Neural crest cell (in vitro differentiated cells): ENCODE measurements at places on chromosomes 6 and 20. TPM values are rescaled to one million over a fixed set of nuclear protein-coding genes. Genes with fewer than 3 reads are reported as not detected.

RSPH4A gene
- total RNA-seq = 2.2 and 2.4 TPM in 2 replicates

ZNF311 gene
- total RNA-seq = 1.2 and 1.3 TPM in 2 replicates

GPX5 gene
- not detected in 2 replicates for total RNA-seq

MOCS3 gene
- total RNA-seq = 6.1 and 6.5 TPM in 2 replicates

MTHFD1L gene
- 67.6 and 71.3 TPM in 2 replicates for total RNA-seq

ANGPT4 gene
- 0.07 TPM in 1 of 2 replicates, not detected in the other for total RNA-seq

SLC13A3 gene
- total RNA-seq = 6.1 and 6.7 TPM in 2 replicates

C20orf141 gene
- not detected in 2 replicates for total RNA-seq

- no peaks in the 10 kb centered on the region for H3K36me3 ChIP-seq
- H3K4me3 ChIP-seq = no peak overlapping the region
- peak overlapping the region; percentile 50 for H3K27ac ChIP-seq
- H3K4me1 ChIP-seq = peaks cover 7% of the 10 kb centered on the region
- no peaks in the 10 kb centered on the region for H3K27me3 ChIP-seq
These were observed 36.1 kb downstream of the EFCAB8 start for GRCh38 chr20:32894711-32895355.

- DNase-seq = no peak
- no peaks in the 10 kb centered on the region for H3K27me3 ChIP-seq
- no peaks in the 10 kb centered on the region for H3K36me3 ChIP-seq
- no peak overlapping the region for H3K4me3 ChIP-seq
- H3K4me1 ChIP-seq = no peaks in the 10 kb centered on the region
- no peak overlapping the region for H3K27ac ChIP-seq
These were observed 295.0 kb upstream of the PRDM1 start for GRCh38 chr6:105791179-105791578.

- peaks cover 35% of the 10 kb centered on the region for H3K4me1 ChIP-seq
- H3K27me3 ChIP-seq = peaks cover 17% of the 10 kb centered on the region
- DNase-seq = peak; percentile 40
- no peaks in the 10 kb centered on the region for H3K36me3 ChIP-seq
- no peak overlapping the region for H3K27ac ChIP-seq
These were observed 9.0 kb downstream of the EXOC2 start for GRCh38 chr6:683742-684440.

DNA sequence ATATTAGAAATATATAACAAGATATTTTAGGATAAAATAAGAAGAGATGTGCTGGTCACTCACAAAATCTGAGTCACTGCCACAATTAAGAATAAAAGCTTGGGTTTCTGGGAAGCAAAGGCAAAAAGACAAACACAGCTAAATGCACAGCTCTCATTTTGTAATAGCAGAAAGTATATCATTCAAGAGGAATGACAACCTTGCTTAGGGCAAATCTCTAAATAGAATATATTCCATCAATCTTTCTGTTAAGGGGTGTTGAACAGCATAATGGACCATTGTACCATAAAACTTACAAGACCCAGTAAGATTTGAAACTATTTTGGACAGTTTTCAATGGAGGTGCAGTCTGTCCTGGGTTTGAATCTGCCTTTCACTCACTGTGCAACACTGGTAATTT, 464.9 kb upstream of the SOX4 start:
- no peak overlapping the region for H3K4me3 ChIP-seq
- H3K27me3 ChIP-seq = no peaks in the 10 kb centered on the region
- H3K36me3 ChIP-seq = no peaks in the 10 kb centered on the region
- H3K4me1 ChIP-seq = peaks cover 50% of the 10 kb centered on the region
- DNase-seq = no peak
- H3K27ac ChIP-seq = no peak overlapping the region

DNA sequence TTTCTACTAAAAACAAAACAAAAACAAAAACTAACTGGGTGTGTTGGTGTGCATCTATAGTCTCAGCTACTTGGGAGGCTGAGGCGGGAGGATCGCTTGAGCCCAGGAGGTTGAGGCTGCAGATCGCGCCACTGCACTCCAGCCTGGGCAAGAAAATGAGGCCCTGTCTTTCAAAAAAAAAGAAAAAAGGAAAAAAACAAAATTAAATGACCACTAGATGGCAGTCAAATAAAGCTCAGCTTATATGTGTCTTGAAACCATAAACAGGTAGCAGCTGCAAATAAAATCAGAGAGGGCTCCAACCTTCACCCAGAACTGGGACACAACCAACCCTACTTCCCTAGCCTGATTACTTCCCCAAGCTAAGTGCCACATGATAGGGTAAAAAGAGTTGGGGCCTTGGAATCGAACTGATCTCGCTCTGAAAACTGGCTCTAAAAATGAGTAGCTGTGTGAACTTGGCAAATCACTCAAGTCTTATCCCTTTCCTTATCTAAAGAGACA, 67.1 kb upstream of the ADGRF4 start:
- H3K27me3 ChIP-seq = no peaks in the 10 kb centered on the region
- H3K36me3 ChIP-seq = no peaks in the 10 kb centered on the region
- no peak overlapping the region for H3K4me3 ChIP-seq
- no peaks in the 10 kb centered on the region for H3K4me1 ChIP-seq
- no peak overlapping the region for H3K27ac ChIP-seq

- H3K4me1 ChIP-seq = peaks cover 10% of the 10 kb centered on the region
- peak overlapping the region; percentile 71 for H3K4me3 ChIP-seq
- no peaks in the 10 kb centered on the region for H3K36me3 ChIP-seq
- H3K27ac ChIP-seq = no peak overlapping the region
These were observed 3.1 kb upstream of the CABLES2 start for GRCh38 chr20:62409931-62410745.

- no peak for DNase-seq
- H3K4me3 ChIP-seq = no peak overlapping the region
- H3K27ac ChIP-seq = peak overlapping the region; percentile 57
- H3K4me1 ChIP-seq = no peaks in the 10 kb centered on the region
These were observed 54.4 kb upstream of the GTSF1L start for GRCh38 chr20:43781215-43781614.

DNA sequence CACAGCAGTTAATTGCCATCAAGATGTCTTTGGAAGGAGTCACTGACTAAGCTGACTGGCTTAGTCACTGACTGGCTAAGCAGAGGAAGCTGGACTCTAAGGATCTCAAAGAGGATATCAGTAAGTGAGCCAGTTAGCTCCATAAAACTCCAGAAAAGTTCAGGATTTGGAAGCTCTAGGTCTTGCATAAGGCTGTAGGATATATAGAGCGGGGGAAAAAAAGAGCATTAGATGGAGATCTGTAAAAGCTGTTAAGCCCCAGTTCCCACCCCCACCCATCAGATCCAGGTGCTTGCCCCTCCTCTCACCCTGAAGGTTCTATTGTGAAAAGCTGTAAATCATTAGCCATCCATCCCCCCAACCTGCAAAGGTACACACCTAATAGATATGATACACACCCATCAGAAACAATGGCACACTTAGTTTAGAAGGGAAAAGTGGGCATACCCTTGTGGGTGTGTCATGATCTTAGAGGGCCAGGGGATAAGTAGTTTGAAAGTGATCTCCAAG, 32.2 kb downstream of the CARMIL1 start:
- H3K4me1 ChIP-seq = peaks cover 39% of the 10 kb centered on the region
- no peak for DNase-seq
- H3K4me3 ChIP-seq = no peak overlapping the region
- H3K27ac ChIP-seq = no peak overlapping the region
- no peaks in the 10 kb centered on the region for H3K36me3 ChIP-seq
- no peaks in the 10 kb centered on the region for H3K27me3 ChIP-seq

DNA sequence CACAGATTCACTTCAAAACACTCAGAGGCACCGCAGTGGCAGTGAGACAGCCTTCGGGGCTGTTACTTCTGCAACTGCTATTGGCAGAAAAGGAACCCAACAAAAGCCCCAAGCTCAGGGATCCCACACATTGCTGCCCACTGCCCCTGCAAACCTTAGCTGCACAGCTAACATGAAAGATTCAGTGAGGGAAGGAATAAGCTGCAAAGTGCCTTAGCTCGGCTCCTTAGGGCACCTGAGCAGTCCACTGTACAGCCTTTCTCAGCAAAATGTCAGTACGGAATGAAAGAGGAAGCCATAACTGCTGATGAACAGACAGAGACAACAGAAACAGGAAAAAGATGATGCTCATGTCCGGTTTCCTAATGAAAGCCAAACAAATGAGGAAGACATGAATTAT, 179.7 kb upstream of the SHLD1 start:
- H3K27ac ChIP-seq = peak overlapping the region; percentile 31
- DNase-seq = no peak
- H3K36me3 ChIP-seq = peaks cover 13% of the 10 kb centered on the region
- H3K4me1 ChIP-seq = no peaks in the 10 kb centered on the region

GRCh38 chr20:12531626-12532025, 477.1 kb upstream of the SPTLC3 start:
- no peak overlapping the region for H3K4me3 ChIP-seq
- no peaks in the 10 kb centered on the region for H3K4me1 ChIP-seq
- no peaks in the 10 kb centered on the region for H3K36me3 ChIP-seq
- no peak overlapping the region for H3K27ac ChIP-seq

DNA sequence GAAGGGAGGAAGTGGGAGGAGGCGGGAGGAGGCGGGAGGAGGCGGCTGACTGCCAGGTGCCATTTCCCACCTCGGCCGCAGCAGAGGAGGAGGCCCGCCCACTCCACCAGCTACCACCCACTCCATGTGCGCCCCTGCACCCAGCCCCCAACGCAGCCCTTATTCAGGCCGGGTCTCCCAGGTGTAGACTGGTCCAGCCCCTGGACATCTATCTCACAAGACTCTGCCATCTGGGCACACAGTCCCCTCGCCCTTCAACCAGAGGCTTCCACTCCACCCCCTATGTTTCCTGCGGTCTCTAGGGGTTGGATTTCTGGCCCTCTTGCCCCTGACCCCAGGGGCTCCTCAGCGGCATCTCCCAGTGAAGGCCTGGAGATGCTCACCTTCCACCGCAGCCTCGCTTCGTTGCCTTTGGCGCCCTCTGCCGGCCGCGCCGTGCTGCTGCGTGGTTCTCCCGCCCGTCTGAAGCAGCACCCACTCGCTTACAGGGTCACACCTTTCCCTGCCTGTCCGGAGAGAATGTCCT, 32.6 kb upstream of the FAM83D start:
- H3K36me3 ChIP-seq = no peaks in the 10 kb centered on the region
- peak; percentile 73 for DNase-seq
- no peak overlapping the region for H3K27ac ChIP-seq
- H3K27me3 ChIP-seq = peaks cover 39% of the 10 kb centered on the region
- peaks cover 11% of the 10 kb centered on the region for H3K4me1 ChIP-seq
- H3K4me3 ChIP-seq = no peak overlapping the region

DNA sequence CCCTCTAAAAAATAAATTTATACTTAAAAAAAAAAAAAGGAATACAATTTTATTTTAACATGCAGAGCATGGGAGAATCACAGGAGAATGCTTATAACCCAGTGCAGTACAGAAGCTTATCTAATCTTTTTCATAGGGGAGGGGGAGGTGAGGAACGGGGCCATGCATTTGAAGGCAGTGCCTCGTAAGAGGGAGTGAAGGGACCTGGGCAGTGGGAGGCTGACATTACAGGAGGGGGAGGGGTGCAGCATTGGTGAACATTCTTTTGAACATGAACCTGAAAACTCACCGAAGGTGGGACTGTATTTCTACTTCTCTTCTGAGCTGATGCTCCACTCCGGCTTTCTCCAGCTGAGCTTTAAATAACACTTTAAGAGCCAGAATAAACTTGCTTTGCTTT, 9.3 kb downstream of the AURKA start:
- no peak overlapping the region for H3K4me3 ChIP-seq
- no peak for DNase-seq
- H3K4me1 ChIP-seq = no peaks in the 10 kb centered on the region
- no peak overlapping the region for H3K27ac ChIP-seq
- no peaks in the 10 kb centered on the region for H3K27me3 ChIP-seq

DNA sequence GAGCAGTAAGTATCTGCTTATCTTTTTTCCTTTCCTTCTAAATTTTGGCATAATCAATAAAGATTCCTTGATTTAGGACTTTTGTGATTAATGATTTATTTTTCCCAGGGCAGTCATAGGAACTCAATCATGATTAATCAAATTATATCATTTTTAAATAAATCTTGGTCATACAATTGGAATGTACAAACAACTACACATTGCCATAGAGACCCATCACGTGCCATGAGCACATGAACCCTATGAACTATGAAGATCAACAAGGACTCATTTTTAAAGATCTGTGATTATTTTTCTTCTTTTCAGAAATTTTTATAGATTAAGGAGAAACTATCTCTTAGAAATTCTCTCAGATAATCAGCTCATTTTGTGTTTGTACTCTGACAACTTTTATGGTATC, 622.4 kb downstream of the BCKDHB start:
- DNase-seq = no peak
- H3K36me3 ChIP-seq = no peaks in the 10 kb centered on the region
- no peak overlapping the region for H3K27ac ChIP-seq

DNA sequence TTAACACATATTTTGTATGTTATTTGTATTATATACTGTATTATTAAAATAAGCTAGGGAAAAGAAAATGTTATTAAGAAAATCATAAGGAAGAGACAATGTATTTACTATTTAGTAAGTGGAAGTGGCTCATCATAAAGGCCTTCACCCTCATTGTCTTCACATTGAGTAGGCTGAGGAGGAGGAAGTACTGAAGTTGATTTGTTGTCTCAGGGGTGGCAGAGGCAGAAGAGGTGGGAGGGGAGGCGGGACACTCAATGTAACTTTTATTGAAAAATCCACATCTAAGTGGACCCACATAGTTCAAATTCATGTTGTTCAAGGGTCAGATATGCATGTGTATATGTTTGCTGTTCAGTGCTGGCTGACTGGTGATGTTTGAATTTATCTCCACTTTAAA, 210.2 kb upstream of the CITED2 start:
- no peak for DNase-seq
- peaks cover 29% of the 10 kb centered on the region for H3K4me1 ChIP-seq
- no peak overlapping the region for H3K4me3 ChIP-seq
- no peaks in the 10 kb centered on the region for H3K36me3 ChIP-seq

DNA sequence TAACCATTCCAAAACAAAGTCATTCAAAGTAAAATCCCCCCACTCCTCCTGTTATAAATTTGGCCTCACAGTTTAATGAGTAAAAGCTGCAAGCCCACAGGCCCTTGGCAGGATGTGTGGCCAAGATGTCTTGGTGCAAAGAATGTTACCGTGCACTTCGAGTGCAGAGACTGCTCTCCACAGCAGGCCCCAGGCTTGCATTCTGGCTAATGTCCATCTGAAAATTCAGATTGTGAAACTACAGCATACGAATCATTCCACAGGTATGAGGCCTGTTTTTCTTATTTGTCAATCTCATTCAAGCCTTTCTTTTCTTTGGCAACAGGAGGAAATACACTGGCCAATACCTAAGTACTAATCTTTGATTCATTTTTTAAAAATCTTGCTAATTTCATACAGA, 7.1 kb downstream of the RPS6KA2 start:
- H3K27me3 ChIP-seq = no peaks in the 10 kb centered on the region
- H3K4me1 ChIP-seq = peaks cover 27% of the 10 kb centered on the region
- peaks cover 13% of the 10 kb centered on the region for H3K36me3 ChIP-seq

GRCh38 chr6:28172006-28172405, 30.3 kb downstream of the ZKSCAN8 start:
- H3K4me1 ChIP-seq = no peaks in the 10 kb centered on the region
- H3K27ac ChIP-seq = no peak overlapping the region
- no peak overlapping the region for H3K4me3 ChIP-seq
- peaks cover 9% of the 10 kb centered on the region for H3K36me3 ChIP-seq
- no peaks in the 10 kb centered on the region for H3K27me3 ChIP-seq
- DNase-seq = no peak
